T-helper 1 cell (primary cell): ENCODE measurements at places on chromosomes 4 and X.

- no peak for DNase-seq
Observed at GRCh38 chrX:129980540-129981199, 1.8 kb upstream of the BCORL1 start.

DNA sequence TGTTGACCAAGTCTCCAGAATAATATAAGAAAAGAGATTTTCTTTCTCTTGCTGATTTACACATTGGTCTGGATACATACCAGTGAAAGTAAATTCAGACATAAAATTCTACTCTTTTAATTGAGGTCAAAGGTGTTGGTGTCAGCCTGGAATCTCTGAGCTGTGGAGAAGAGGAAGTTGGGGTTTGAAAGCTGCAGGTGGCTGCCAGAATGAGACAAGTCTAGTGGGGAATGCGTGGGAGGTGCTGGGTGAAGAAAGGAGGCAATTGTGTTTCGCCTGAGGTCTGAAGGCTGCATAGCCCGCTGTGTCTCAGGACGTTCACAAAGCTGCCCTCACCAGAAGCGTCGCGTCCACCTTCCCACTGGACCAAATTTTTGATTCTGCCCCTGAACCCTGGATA, 31.2 kb downstream of the PHEX start:
- DNase-seq, result no peak

- no peak for DNase-seq
Observed at GRCh38 chr4:147363514-147363913, 117.4 kb upstream of the EDNRA start.

DNA sequence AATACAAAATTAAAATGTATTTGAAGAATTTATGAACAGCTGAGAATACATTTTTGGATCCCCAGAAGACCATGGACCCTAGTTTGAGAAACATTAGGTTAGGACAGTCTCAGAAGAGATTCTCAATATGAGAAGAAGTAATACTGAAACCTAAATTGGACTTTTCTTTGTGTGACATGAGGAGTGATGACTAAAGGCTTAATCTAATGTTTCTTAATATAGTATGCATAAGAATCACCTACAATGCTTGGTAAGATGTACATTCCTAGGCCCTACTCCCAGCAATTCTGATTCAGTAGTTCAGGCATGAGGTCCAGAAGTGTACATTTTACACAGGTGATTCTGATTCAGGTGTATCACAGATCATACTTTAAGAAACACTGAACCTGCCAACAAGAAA, 31.6 kb upstream of the HUWE1 start:
- peak; percentile 30 for DNase-seq

DNA sequence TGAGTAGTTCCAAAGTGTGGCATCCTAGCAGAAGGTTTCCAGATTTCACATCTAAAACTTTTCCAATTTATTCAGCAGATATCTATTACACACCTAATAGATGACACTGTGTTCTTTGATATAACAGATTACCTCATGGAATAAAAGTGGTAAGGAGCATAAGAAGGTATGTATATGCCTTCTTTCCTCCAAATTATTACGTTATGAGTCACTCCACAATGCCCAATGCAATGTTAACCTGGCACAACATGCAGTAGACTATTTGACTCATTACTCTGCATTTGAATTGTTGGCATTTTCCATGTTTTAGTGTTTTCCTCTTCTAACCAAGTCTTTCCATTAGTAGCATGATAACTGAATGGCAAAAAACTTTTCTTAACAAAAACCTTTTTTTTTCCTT, 383.6 kb downstream of the ADGRL3 start:
- no peak for DNase-seq
